SW480 (cell line): ENCODE measurements at places on chromosomes 16 and 17.

DNA sequence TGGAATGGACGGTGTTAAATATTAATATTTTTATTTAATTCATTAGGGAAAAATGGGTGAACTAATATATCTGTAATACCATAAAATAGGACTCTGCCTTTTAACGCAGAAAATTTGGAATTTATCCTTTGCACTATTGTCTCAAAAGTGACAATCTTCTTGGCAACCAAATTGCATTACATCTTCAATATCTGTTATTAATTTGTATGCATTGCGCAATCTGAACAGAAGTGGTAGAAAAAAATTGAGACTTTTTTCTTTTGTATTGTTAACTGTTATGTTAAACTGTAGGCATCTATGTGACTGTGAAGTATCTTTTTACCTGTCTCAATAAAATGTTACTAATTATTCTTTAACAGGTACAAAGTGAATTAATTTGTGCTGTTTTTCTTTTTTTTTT, 55.6 kb downstream of the PPM1E start:
- no peak for DNase-seq

DNA sequence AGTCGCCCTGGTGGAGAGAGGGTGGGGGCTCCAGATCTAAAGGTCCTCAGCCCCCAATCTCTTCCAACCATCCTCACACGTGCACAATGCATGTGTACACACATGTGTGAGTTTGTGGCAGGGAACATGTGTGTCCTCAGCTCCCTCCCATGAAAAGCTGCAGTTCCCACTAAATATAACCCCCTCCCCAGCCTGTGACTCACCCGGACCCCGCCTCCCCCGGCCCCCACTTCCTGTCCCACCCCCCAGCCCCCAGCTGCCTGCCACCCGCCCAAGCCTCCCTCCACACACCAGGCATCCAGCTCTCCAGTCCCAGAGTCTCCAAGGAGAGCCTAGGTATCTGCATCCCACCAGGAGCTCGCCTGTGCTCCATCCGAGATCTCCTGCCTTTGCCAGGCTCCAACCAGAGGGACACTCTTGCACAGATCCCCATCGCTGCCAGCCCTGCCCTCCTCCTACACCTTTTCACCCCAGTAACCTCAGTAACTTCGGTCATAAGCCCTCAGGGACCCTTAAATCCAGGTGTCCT, 3.9 kb downstream of the DLG4 start:
- DNase-seq, result no peak

DNA sequence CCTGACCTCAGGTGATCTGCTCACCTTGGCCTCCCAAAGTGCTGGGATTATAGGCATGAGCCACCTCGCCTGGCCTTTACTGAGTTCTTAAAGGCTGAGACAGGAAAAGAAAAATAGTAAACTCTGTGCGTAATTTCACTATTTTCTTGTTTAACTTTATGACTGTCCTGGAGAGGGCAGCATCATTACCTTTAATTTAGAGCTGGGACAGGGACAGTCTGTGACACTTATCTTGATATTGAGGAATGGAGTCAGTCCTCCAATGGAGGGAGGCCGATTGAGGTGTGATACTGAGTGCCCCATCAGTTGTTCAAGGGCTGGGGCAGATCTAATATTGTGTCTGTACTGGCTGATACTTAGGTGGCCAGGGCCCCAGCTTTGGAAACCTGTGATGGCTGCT, 21.5 kb upstream of the SPN start:
- peak; percentile 23 for DNase-seq

DNA sequence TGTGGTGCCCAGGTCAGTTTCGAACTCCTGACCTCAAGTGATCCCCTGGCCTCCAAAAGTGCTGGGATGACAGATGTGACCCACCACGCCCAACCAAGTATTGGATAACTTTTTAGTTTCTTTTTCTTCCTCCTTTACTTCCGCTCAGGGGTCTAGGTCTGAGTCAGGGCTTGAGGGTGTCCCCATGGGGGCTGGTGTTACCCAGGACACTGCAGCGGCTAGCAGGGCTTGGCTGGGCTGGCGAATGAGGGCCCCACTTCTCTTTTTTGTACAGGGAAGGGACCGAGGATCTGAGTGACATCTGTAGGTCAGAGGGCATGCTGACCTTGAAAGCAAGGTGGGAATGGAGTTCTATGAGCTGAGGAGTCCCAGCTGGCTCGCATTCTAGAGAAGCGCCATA, 24.9 kb downstream of the RAB11FIP3 start:
- no peak for DNase-seq

GRCh38 chr16:84990782-84991181, 20.6 kb downstream of the ZDHHC7 start:
- DNase-seq, result no peak

DNA sequence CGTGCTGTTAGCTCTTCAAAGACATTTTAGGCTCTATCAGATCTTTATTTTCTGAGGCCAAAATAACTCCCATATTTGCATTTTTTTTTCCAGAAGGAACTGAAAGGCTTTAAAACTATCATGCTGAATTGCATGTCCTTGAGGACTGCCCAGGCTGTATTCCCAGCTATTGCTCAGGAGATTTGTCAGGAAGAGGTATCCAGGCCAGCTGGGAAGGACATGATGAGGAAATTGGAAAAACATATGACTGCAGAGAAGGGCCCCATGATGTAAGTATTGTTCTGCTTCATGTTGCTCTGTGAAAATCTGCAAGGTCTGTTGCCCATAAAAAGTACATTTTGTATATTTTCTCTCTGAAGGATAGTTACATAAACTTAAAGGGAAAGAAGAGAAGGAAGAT, 5.7 kb downstream of the CDC6 start:
- no peak for DNase-seq

DNA sequence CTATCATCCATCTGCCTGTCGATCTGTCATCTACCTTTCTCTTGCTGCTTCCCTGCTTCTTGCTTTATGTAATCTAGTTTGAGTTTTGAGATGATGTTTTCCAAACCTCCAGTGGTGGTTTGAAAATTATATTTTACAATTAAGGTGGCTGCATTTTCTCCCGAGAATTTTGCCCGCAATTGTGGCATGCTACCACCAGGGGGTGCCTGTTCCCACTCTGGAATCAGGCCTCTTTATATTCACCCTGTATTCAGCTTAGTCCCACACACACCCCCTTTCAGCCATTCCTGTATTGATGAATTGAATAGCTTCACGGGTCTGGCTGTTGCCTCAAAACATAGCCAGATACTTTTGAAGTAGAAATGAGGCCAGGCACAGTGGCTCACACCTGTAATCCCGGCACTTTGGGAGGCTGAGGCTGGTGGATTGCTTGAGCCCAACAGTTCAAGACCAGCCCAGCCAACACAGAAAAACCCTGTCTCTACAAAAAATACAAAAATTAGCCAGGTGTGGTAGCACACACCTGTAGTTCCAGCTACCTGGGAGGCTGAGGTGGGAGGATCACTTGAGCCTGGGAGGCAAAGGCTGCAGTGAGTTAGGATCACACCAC, 3.2 kb downstream of the PRSS22 start:
- DNase-seq, result no peak

DNA sequence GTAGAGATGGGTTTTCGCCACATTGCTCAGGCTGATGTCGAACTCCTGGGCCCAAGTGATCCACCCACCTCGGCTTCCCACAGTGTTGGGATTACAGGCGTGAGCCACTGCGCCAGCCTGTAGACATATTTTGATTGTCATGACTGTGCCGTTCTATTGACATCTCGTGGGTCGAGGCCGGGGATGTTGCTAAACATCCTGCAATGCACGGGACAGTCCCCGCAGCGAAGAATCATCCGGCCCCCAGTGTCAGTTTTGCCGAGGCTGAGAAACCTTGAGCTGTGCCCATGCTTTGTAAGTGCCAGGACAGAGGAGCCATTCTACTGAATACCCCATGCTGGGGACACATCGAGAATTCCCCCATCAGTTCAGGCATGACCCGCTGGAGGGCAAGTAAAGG, 69.1 kb upstream of the GSE1 start:
- DNase-seq, result no peak

DNA sequence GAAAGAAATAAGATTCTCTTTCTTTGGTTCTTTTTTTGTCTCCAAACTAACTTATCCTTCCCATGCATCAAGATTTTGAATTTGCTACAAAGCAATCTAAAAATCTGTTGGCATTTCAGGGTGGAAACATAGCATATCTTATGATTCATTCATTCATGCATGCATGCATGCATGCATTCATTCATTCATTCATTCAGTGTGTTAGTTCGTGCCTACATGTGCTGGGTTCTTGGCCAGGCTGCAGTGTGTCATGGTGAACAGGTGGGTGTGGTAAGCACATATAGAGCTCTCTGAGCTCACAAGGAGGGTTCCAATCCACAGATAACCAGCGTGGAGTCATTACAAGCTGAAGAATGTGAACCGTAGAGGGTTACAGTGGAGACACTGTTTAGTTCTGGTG, 410.4 kb downstream of the CPPED1 start:
- DNase-seq, result no peak

DNA sequence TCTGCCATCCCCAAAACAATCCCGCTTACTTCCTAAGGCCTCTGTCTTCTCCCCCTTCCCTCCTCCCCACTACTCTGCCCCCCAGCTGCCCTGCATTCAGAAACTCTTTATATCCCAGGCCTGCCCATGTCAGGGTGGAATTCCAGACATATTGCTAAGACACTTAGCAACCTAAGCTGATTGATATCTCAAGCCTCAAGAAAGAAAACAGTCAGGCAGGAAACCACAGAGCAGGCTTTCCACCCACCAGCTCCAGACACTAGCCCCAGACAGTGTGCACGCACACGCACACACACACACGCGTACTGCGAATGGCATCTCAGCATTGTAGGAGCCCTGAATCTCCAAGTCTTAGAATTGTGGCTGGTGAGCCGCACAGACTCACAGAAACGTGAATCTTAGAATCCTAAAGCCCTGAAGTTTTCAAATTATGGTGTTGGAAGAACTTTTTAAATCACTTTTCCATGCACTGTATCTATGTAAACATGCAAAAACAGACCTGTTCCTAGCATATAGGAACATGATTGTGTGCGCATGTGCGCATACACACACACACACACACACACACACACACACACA, 8.8 kb upstream of the LPCAT2 start:
- DNase-seq, result peak; percentile 82

- no peak for DNase-seq
Observed at GRCh38 chr17:16141685-16142084, 73.6 kb downstream of the NCOR1 start.

DNA sequence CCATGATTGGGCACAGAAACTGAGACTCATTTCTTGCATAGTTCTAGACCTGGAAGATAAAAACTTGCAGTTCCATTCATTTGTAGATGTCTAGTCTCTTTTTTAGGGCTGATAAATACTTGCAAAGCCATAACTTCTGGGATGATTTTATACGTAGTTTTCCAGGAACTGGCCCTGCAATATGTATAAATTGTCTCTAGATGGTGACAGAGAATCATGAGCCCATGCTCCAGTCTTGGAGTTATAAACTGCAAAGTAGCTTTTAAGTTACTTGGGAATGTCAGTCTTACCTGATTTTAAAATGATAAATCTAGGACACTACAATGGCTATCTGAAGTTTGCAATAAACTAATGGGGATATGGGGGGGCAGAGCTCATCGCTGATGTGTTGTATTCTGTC, 3.0 kb upstream of the ADAMTS18 start:
- DNase-seq, result no peak

GRCh38 chr16:48583075-48584065, 26.6 kb downstream of the N4BP1 start:
- peak; percentile 25 for DNase-seq

DNA sequence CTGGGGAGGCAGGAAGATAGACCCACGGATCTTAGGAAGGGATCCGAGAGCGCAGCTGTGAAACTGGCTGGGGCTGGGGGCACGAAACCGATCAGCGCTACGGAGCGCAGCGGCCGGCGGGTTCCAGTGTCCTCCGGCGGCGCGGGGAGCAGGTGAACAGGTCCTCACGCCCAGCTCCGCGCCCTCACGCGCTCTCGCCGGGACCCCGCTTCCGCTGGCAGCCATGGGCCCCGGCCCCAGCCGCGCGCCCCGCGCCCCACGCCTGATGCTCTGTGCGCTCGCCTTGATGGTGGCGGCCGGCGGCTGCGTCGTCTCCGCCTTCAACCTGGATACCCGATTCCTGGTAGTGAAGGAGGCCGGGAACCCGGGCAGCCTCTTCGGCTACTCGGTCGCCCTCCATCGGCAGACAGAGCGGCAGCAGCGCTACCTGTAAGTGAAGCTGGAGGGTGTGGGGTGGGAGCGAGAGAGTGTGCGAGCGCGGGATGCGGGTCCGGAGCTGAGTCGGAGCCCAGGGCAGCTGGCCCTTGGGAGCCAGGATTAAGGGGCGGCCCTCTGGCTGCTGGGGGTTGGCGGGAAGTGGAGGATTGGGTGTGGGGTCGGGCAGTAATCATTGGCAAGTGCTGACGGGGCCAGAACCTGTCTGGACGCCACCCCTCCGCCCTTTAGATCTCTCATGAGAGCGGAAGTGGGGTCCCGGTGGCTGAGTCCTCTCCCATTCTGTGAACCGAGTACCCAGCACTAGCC, 479 bp downstream of the ITGA3 start:
- DNase-seq, result peak; percentile 84

DNA sequence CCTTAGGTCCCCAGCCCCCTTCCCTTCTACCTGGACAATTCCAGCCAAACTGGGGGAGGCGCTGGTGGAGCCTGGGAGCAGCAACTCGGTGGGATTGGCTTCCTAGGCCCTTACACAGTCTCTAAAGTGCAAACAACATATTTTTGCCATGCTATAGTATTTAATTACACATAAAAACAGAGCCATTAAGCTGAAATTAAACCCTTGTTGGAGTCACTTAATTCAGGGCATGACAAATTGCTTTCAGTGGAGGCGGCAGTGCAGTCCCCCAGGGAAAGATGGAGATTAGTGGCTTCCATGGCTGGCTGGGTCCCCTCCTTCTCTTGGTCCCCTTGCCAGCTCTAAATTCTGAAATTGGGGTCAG, 17.3 kb downstream of the IGFBP4 start:
- no peak for DNase-seq

DNA sequence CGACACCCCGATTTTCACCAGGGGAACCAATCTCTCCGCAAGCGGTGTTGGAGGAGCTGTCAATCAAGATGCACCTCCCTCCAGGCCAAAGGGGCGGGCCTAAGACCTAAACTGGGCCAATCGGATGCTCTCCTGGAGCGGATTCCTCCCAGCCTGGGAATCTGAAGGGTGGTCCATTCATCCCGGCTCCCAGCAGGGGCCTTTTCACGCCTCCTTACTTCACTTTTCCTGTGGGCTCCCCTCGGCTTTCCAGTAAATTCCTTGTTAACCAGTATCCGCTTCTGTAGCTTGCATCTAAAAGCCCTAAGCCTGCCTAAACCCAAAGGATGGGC, 17.1 kb downstream of the C16orf74 start:
- no peak for DNase-seq

GRCh38 chr17:75273977-75274708, 3.1 kb upstream of the MIF4GD start:
- no peak for DNase-seq
